Keratinocyte (primary cell): ENCODE measurements at places on chromosomes 1 and 21. TPM values are rescaled to one million over a fixed set of nuclear protein-coding genes. Genes with fewer than 3 reads are reported as not detected.

KRTAP11-1 gene
- polyA plus RNA-seq = not detected in 3 replicates

IFNAR2 gene
- polyA plus RNA-seq = 14.7 to 23.0 TPM (median 15.7 TPM) in 3 replicates

IFI44 gene
- 48.5 to 97.0 TPM (median 77.9 TPM) in 3 replicates for polyA plus RNA-seq

CYYR1 gene
- polyA plus RNA-seq = 1.5 to 2.2 TPM (median 1.9 TPM) in 3 replicates

BCAS2 gene
- polyA plus RNA-seq = 28.4 to 60.8 TPM (median 31.8 TPM) in 3 replicates

ASAP3 gene
- polyA plus RNA-seq = 6.4 to 22.6 TPM (median 11.4 TPM) in 3 replicates

ST7L gene
- 7.7 to 13.4 TPM (median 10.3 TPM) in 3 replicates for polyA plus RNA-seq

NPR1 gene
- polyA plus RNA-seq = not detected in 3 replicates

STYXL2 gene
- polyA plus RNA-seq = not detected in 3 replicates

PEX19 gene
- polyA plus RNA-seq = 40.6 to 48.7 TPM (median 44.3 TPM) in 3 replicates

DNA sequence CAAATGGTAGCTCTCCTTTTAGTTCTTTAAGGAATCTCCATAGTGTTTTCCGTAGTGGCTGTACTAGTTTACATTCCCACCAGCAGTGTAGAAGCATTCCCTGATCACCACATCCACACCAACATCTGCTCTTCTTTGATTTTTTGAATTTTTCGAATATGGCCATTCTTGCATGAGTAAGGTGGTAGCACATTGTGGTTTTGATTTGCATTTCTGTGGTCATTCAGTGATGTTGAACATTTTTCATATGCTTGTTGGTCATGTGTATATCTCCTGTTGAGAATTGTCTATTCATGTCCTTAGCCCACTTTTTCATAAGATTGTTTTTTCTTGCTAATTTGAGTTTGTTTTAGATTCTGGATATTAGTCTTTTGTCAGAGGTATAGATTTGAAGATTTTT lies 84.6 kb upstream of the B3GALT2 start:
- no peak for DNase-seq
- no peaks in the 10 kb centered on the region for H3K36me3 ChIP-seq
- H3K27me3 ChIP-seq = no peaks in the 10 kb centered on the region
- no peaks in the 10 kb centered on the region for H3K4me1 ChIP-seq

DNA sequence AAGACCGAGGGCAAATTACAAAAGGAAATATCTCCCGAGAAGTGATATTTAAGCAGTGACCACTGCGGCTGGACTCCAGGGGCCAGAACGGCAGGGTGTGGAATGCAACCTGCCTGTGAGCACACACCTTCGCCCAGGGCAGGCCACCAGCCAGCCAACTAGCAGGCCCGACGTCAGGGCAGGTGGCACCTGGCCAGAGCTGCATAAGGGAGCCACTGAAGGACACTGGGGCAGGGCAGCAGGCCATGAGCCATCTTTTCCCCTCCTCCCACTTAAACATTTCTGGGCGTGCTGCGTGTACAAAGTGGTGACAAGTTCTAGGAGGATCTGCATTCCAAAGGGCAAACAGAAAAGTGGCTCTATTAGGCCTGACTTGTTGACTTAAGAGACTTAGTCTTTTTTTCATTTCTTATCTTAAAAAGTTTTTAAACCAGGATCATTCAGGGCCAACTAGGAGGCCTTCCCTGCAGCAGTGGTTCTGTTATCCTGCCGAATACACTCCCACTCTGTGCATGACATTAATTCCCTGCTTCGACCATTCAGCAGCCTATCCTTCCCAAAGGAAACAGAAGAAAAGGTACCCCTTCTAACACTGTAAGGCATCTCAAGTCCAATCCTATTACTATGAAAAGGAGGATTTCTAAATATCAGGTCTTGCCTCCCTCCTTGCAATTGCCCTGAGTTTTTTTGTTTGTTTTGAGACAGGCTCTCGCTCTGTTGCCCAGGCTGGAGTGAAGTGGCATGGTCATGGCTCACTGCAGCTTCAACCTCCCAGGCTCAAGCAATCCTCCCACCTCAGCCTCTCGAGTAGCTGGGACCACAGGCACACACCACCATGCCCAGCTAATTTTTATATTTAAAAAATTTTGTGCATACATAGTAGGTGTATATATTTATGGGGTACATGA lies 96.3 kb downstream of the BCAR3 start:
- DNase-seq = no peak
- peak overlapping the region; percentile 56 for H3K27ac ChIP-seq
- H3K27me3 ChIP-seq = no peaks in the 10 kb centered on the region
- no peak overlapping the region for H3K4me3 ChIP-seq

DNA sequence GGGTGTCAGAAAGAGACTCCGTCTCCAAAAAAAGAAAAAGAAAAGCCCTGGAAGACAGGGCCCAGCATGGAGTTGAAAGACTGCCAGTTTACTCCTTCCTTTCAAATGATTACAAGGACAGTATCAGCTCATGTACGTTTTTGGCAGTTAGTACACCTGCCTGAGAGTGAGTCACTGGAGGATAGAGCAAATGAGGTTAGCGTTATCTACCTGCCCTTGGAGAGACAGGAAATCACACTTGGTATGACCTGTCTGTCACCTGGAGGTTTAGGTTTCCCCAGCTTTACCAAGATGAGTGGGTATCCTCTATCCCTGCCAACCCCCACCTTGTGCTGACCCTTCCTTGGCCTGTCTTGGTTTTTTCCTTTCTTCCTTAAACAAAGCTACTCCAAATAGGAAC lies 96.8 kb upstream of the BMP8A start:
- H3K27ac ChIP-seq = peak overlapping the region; percentile 61
- H3K4me1 ChIP-seq = peaks cover 81% of the 10 kb centered on the region
- DNase-seq = no peak
- H3K4me3 ChIP-seq = peak overlapping the region; percentile 16

DNA sequence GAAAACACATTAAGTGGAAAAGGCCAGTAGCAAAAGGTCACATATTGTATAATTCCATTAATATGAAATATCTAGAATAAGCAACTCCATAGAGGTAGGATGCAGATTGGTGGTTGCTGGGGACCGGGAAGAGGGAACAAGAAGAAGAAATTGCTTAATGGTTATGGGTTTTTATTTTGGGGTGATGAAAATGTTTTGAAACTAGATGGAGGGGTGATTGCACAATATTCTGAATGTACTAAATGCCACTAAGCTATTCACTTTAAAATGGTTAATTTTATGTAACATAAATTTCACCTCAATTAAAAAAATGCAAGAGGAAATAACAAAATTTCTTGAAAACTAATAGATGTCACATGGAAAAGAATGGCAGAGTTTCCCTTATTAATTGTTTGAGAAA lies 6.7 kb downstream of the KIAA0040 start:
- no peak for DNase-seq
- no peak overlapping the region for H3K4me3 ChIP-seq
- no peaks in the 10 kb centered on the region for H3K27me3 ChIP-seq

GRCh38 chr1:45923343-45923742 lies 119.9 kb downstream of the MAST2 start:
- H3K36me3 ChIP-seq = no peaks in the 10 kb centered on the region
- no peaks in the 10 kb centered on the region for H3K4me1 ChIP-seq
- DNase-seq = no peak
- no peak overlapping the region for H3K27ac ChIP-seq

GRCh38 chr1:42052072-42052699 lies 101.0 kb upstream of the GUCA2B start:
- H3K36me3 ChIP-seq = no peaks in the 10 kb centered on the region
- no peak for DNase-seq
- no peak overlapping the region for H3K27ac ChIP-seq
- H3K4me1 ChIP-seq = no peaks in the 10 kb centered on the region

- H3K4me1 ChIP-seq = peaks cover 35% of the 10 kb centered on the region
- H3K27me3 ChIP-seq = peaks cover 3% of the 10 kb centered on the region
- DNase-seq = peak; percentile 85
- no peaks in the 10 kb centered on the region for H3K36me3 ChIP-seq
- peak overlapping the region; percentile 100 for H3K27ac ChIP-seq
Observed at GRCh38 chr1:12618965-12619791, 1.2 kb upstream of the DHRS3 start.

DNA sequence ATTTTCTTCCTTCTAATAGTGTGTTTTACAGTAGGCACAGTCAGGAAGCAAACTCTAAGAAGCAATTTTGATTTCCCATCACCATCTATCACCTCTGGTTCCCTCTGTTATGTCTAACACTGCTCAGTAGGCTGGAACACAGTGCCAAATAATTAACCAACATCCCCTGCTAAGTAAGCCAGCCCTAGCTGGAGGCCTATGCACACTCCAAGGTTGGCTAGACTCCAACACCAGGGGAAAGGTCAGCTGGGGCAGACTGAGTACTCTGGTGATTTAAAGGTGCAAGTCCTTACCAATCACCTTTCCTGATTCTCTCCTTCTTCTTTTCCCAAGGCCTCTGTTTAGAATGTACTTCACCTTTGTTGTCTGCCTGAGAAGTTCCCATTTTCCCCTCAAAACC lies 46.5 kb upstream of the BEND5 start:
- no peaks in the 10 kb centered on the region for H3K27me3 ChIP-seq
- no peaks in the 10 kb centered on the region for H3K36me3 ChIP-seq
- H3K4me3 ChIP-seq = no peak overlapping the region
- H3K4me1 ChIP-seq = no peaks in the 10 kb centered on the region
- H3K27ac ChIP-seq = no peak overlapping the region

DNA sequence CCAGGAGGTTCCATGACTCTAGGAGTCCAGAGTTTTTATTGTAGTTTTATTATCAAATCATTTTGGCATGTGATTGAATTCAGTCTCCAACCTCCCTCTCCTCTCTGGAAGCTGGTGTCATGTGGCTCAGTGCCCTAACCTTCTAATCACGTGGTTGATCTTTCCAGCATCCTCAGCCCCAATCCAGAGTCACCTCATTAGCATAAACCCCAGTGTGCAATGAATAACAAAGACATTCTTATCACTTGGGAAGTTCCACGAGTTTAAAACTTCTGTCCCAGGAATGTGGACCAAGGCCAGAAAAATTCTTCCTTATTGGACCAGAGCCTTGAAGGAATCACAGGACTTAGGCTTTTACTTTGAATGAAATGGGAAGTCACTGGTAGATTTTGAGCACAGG lies 52.2 kb downstream of the KIRREL1 start:
- no peak overlapping the region for H3K27ac ChIP-seq
- peaks cover 10% of the 10 kb centered on the region for H3K36me3 ChIP-seq
- no peak overlapping the region for H3K4me3 ChIP-seq
- H3K4me1 ChIP-seq = no peaks in the 10 kb centered on the region

DNA sequence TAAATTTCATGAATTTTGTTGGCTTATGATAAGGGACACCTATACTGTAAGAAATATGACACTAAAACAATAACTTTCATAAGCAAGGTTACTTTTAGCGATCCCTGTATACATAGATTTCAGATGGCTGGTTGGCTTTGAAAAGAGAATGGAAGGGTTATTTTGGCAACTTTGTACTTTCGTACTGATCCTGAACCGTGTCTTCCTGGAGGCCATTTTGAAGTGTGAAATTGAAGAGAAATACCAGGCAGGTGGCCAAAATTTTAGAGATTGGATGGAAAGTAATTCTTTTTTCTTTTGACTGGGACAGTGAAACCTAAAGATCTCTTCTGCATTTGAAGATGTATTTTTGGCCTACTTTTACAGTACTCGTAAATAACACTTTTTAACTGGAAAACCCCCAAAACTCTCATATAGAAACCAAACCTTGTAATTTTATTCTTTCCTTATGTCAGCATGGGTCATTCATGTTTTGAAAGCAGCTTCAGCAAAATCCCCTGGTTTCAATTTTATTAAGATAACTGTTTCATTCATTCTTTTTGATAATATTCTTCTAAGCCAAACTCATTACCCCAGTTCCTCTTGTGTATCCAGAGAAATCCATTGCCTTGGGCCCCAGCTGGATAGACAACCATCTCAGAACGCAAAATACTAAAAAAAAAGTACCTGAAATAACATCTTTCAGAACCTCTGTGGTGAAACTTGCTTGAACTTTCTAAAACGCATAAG lies 38.4 kb upstream of the ZNF281 start:
- no peak overlapping the region for H3K4me3 ChIP-seq
- DNase-seq = no peak
- H3K27ac ChIP-seq = no peak overlapping the region
- H3K4me1 ChIP-seq = peaks cover 8% of the 10 kb centered on the region
- no peaks in the 10 kb centered on the region for H3K36me3 ChIP-seq
- no peaks in the 10 kb centered on the region for H3K27me3 ChIP-seq

- peak overlapping the region; percentile 83 for H3K27ac ChIP-seq
- H3K27me3 ChIP-seq = no peaks in the 10 kb centered on the region
- H3K4me1 ChIP-seq = peaks cover 22% of the 10 kb centered on the region
- no peak overlapping the region for H3K4me3 ChIP-seq
- no peaks in the 10 kb centered on the region for H3K36me3 ChIP-seq
Observed at GRCh38 chr21:38773099-38774061, 32.3 kb upstream of the ETS2 start.

DNA sequence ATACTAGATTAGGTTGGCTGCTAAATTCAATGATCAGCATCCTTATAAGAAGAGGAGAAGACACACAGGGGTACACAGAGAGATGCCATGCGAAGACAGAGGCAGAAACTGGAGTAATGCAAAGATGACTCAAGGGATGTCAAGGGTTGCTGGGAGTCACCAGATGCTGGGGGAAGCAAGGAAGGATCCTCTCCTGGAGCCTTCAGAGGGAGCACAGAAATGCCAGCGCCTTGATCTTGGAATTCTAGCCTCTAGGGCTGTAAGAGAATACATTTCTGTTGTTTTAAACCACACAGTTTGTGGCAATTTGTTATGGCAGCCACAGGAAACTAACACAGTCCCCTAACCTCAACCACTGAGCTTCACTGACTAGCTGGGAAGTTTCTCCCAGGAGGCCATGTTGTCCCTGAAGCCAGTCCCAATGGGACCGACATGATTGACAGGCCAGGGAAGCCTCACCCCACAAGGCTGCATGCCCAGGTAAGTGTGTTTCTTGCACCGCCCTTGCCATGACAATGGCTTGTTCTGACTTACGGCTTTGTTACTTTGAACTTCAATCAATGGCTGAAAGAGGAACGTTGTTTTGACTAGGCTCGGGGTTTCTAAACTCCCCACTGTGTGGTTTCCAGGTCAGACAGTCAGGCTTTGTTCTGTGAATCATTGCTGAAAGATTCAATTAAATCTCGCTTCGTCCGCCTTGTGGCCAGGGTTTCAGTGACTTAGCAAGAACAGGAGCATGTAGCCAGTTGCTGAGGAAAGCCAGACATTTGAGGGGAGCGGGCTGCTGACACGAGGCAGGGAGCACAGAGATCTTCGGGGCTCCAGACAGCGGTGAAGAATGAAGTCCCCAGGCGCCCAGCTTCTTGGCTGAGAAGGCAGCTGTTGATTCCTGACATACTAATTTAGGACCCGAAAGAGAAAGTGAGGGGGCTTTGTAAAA lies 62.3 kb downstream of the RUNX1 start:
- DNase-seq = no peak
- peak overlapping the region; percentile 25 for H3K27ac ChIP-seq
- no peaks in the 10 kb centered on the region for H3K27me3 ChIP-seq
- peaks cover 25% of the 10 kb centered on the region for H3K4me1 ChIP-seq
- no peaks in the 10 kb centered on the region for H3K36me3 ChIP-seq

GRCh38 chr1:7505771-7506453 lies 265.2 kb upstream of the VAMP3 start:
- peaks cover 3% of the 10 kb centered on the region for H3K27me3 ChIP-seq
- no peak overlapping the region for H3K27ac ChIP-seq
- H3K36me3 ChIP-seq = no peaks in the 10 kb centered on the region
- DNase-seq = no peak

DNA sequence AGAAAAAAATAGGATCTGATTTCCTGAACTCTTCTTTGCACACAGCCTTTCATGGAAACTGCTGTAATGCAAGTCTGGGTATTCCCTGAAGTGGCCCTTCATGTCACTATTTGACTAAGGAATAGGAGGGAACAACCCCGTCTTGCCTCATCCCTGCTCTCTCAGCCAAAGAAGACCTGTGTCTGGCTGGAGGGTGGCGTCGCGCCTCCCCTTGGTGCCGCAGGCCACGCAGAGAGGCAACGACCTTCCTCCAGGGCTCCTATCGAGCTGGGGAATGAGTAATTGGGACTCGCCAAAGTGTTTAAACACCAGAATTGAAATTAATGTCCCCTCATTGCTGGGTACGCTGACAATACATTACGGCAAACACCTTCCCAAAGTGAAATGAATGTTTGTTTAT lies 129.8 kb downstream of the PBX1 start:
- no peaks in the 10 kb centered on the region for H3K36me3 ChIP-seq
- no peak overlapping the region for H3K27ac ChIP-seq

GRCh38 chr1:98110674-98111073 lies 189.8 kb upstream of the DPYD start:
- DNase-seq = no peak
- H3K4me1 ChIP-seq = peaks cover 3% of the 10 kb centered on the region
